Activated T-cell treated with anti-CD3 and anti-CD28 coated beads, Interleukin-2, amount 50 U/mL, for 48 hours (primary cell): ENCODE measurements at places on chromosomes 7 and 10.

- DNase-seq = peak; percentile 43
Measured at GRCh38 chr7:44466300-44467216, 23.9 kb downstream of the NUDCD3 start.

GRCh38 chr7:79410345-79410744 lies 43.1 kb downstream of the MAGI2 start:
- no peak for DNase-seq

- DNase-seq = no peak
Measured at GRCh38 chr10:123635745-123636144, 30.4 kb upstream of the GPR26 start.

GRCh38 chr7:26213807-26214515 lies 12.4 kb downstream of the CBX3 start:
- no peak for DNase-seq

- DNase-seq = no peak
Measured at GRCh38 chr10:103583871-103584215, 90.3 kb downstream of the NEURL1 start.
